Left forelimb (tissue), 1 donor: ENCODE measurements at places on chromosomes 1 and 21.

DNA sequence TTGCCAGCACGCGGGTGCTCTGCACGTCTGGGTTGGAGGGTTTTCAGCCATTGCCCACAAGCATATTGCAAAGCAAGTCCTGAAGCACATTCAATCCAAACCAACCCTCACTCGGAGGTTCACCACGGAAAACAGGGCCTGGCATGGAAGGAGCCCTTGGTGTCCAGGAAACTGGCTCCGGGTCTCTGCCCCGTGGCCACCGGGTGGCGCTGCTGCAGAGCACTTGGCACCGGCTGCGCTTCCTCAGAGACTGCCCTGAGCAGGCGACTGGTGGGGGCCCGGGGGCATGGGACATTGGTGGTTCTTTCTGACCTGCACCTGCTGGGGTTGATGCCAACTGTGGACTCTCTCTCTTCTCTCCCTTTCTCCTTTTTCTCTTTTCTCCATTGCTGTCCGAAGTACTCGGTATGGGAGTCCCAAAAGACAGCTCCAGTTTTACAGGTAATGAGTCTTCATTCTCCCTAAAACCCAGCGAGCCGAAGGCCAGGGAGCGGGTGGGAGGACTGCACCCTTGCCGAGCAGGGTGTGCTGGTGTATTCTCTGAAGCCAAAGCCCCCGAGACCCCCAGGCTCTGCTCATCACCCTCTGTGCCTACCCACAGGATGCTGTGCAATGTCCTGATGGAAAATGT lies 4.1 kb upstream of the KCNAB2 start:
- no peak for DNase-seq

- DNase-seq: no peak
These were observed 12.5 kb downstream of the BPNT1 start for GRCh38 chr1:220076861-220077762.

GRCh38 chr1:213680677-213681325 lies 307.0 kb upstream of the PROX1 start:
- DNase-seq: no peak

DNA sequence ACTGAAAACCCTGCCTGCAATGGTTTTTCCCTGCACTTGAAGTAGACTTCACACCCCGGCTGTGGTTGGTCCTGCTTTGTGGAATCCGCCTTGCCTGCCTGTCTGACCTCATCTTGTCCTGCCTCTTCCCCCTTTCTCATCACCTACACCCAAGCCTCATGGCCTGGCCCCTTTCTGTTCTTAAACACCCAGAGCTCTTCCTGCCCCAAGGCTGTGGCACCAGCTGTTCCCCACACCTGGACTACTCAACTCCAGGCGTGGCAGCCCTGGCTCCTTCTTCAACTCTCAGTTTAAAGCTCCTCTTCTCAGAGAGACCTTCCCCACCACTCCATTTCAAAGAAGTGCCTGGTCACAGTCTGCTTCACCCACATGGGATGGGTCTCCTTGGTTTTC lies 27.0 kb downstream of the KIAA1614 start:
- DNase-seq: no peak

GRCh38 chr1:233607252-233608119 lies 6.4 kb upstream of the KCNK1 start:
- DNase-seq: no peak

DNA sequence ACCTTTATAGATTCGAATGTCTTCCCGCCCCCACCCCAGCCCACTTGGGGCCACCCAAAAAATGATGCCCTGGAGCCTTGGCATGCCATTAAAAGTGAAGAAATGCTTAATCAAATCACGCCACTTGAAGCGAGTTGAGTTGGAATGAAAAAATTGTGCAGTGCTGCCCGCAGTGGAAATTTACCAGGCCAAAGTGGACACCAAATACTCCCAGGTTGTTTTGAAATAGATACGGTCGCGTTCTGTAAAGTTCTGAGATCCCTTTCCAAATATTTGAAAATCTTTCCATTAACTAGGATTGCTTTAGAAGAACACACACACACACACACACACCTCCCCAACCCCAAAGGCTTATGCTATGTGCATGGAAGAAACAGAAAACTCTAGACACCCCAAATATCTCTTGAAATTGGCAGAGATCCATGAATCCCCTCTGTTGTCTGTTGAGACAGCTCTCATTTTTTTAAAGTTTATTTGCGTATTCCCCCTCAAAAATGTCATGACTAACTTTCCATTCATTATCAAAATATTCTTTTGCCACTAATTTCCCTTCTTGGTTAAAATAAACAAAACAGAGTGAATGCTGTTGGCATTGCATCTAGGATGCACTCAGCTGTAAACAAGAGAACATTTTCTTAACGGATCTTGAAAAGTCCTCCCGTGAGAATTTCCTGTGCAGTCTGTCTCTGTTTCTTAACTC lies 142.3 kb upstream of the KCNE2 start:
- no peak for DNase-seq

DNA sequence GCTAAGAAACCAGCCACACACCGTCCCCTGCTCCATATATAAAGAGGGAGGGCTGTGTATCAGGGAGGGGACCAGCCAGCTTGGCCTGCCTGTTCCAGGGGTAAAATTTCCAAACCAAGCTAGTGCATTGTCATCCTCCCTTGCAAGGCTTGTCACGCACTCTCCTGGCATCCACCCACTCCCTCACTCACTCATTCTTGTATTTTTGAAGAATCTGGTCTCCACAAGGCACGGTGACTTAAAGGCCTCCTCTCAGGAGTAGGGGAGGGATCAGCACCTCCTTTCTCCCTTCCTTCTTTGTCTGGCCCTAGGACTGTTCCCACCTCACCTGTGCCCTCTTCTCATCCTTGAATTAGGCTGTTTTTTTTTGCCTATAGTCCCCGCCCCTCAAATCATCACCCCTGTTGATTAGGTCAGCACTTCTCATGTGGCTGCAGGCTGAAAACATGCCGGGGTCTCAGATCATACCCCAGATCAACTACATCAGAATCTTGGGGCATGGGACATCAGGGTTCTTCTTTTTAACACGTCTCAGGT lies 5.0 kb downstream of the ABCA4 start:
- DNase-seq: peak; percentile 47

DNA sequence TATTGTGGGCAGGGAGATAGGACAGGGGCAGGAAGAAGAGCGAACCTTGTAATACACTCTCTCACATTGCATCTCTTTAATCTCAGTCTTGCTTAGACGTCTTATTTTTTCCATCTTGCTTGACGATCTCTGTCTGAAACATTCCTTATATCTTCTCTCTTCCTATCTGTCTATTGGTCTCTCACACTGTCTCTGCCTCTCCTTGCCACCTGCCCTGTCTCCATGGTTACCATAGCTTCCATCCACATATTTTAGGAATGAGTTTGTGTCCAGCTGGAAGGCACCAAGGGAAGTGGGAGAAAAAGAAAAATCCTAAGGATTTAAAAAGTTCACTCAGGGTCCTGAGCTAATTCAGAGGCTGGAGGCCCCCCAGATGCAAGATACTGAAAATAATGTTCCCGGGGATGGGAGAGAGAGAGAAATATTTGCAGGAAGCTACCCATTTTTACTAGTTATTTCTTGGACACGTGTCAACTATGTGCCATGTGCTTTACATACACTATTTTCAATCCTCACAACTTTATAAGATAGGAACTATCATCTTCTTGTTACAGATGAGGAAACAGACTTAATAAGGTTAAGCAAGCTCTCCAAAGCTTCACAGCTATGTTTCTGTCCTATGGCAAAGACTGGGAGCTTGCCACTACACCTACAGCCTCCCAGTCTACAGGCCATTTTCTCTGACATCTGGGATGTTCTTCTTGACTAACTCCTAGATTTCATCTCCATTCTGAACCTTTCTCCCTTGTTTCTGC lies 933 bp downstream of the ANKRD34A start:
- no peak for DNase-seq

- DNase-seq: no peak
These were observed 101.5 kb downstream of the ZFYVE9 start for GRCh38 chr1:52243221-52243987.

GRCh38 chr1:19110257-19110927 lies 99.7 kb downstream of the UBR4 start:
- no peak for DNase-seq

DNA sequence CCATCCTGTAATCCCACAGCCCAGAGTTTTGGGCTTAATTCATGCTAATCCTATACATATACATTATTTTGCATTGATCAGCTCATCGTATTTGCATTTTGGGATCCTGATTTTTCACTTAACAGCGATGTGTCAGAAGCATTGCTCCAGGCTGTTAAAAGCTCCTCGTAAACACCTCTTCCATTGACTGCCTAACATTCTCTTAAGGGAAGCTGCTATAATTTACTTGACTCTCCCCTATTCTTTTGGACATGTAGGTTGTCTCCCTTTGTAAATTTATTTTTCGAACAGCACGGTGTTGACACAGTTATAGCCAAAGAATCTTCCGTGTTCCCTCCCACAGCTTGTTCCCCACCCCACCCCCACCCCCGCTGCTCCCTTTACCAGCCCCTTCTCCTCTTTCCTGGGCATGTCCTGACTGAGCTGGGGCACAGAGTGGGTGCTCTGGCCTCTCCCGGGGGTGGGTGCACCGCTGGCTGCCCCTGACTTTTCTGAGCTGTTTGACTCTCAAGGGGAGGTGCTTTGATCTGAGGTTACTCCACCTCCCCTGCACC lies 22.8 kb downstream of the LDLRAP1 start:
- no peak for DNase-seq

DNA sequence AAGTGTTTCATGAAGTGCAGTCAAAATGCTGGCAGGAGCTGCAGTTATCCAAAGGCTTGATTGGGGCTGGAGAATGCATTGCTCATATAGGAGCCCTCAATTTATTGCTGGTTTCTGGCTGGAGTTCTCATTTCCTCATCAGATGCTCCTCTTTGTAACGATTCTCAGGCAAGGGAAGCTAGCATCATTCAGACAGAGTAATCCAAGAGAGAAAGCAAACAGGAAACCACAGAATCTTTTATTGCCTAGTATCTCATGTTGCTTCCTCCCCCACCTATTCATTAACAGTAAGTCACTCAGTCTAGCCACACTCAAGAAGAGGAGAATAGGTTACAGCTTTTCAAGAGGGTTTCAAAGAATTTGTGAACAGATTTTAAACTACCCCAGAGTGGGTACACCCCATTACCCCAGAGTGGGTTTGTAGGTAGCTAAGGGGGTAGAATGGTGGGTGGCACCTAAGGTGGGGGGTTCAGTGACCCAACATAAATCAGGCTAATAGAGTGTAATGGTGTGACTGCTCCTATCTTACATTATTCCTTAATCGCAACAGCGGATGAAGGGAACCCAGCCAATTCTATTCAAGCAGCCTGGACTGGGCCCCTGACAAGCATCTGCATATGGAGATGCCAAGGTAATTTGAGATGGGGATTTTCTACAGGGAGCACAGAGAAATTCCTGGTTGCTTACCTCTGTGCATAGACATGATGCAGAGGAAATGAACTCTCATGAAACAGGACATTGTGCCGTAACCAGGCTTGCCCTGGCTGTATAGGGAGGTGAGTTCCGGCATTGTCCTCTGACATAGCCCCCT lies 67.1 kb downstream of the KCNJ15 start:
- DNase-seq: no peak

DNA sequence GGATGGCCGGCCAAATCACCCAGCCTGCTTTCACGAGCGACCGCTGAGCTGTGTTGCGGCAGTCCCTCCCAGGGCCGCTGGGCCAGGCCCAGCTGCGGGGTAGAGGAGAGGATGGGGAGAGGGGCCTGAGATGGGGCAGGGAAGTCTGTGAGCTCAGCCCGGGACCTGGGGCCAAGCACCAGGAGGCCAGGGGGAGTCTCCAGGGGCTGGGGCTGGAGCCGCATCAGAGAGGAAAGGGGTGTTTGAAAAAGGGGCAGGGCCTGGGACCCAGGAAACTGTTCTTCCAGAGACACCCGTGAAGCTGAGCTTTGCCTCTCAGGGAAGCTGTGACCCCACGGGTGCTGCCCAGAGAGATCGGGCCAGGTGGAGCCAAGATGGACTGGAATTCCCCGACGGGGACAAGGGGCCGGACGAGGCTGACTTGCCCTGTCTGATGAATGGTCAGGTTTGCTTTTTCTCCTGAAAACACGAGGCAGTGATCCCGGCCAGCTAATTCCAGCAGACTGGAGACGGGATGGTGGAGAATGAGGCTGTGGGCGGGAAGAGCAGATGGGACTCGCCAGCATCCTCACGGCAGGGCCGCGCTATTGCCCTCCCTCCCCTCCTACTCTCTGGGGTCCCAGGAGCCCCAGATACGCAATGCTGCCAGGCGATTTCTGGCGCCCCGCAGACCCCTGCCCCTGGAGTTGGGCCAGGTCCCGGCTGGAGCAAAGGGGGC lies 40.3 kb upstream of the COL18A1 start:
- peak; percentile 88 for DNase-seq

DNA sequence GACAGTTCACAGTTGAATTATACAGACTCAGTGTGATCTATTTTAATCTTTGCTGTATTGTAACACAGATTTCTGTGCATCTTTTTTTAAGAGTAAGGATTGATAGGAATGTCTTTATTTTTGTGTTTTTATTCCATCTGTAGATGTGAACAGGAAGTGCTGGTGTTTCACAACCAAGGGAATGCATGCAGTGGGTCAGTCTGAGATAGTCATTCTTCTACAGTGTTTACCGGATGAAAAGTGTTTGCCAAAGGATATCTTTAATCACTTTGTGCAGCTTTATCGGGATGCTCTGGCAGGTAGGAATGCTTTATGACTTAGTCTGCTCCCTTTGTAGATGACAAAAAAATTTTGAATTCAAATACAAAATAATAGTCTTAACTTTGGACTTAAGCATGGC lies 84.5 kb downstream of the CC2D1B start:
- DNase-seq: no peak

DNA sequence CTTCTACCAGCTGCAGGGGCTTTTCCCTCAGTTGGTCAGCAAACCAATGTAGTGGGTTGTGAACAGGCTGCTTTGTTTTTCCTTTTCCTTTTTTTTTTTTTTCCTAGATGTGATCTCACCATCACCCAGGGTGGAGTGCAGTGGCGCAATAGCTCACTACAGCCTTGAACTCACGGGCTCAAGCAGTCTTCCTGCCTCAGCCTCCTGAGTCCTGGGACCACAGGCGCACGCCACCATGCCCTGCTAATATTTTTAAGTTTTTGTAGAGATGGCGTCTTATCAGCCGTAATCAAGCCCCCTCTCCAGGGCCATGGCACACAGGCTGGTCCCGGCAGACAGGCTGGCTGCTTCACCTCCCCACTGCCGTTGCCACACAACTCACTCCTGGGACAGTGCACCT lies 3.4 kb upstream of the TRIM11 start:
- no peak for DNase-seq
